ENCODE measurements at places on chromosomes 6 and 20. TPM values are rescaled to one million over a fixed set of nuclear protein-coding genes. Genes with fewer than 3 reads are reported as not detected.
A peak's percentile ranks its signal among the peaks of the same experiment; 100 is the strongest.

DNA sequence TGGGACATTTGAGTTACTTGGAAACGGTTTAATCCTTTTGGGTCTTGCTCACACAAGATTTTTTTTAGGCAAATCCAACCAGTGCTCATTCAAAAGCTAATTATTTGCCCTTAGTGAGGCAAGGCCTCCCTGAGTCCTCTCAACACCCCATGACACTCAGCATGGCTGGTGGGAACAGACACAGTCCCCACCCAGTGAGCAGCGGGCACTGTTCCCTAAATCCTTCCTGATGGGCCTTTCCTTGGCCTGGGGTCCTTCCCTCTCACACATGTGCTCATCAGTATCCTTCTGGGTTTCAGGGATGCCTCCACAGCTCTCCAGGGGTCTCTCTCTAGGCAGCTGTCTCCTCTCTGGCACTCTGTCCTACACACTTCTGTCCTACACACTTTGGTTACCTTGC lies 28.0 kb downstream of the PLAGL2 start:
- no peak for DNase-seq

GRCh38 chr6:39821742-39822532 lies 29.8 kb downstream of the DAAM2 start:
- DNase-seq: peak; percentile 65

The GSTA2 gene
- total RNA-seq: not detected

The BHLHE23 gene
- not detected for total RNA-seq

DNA sequence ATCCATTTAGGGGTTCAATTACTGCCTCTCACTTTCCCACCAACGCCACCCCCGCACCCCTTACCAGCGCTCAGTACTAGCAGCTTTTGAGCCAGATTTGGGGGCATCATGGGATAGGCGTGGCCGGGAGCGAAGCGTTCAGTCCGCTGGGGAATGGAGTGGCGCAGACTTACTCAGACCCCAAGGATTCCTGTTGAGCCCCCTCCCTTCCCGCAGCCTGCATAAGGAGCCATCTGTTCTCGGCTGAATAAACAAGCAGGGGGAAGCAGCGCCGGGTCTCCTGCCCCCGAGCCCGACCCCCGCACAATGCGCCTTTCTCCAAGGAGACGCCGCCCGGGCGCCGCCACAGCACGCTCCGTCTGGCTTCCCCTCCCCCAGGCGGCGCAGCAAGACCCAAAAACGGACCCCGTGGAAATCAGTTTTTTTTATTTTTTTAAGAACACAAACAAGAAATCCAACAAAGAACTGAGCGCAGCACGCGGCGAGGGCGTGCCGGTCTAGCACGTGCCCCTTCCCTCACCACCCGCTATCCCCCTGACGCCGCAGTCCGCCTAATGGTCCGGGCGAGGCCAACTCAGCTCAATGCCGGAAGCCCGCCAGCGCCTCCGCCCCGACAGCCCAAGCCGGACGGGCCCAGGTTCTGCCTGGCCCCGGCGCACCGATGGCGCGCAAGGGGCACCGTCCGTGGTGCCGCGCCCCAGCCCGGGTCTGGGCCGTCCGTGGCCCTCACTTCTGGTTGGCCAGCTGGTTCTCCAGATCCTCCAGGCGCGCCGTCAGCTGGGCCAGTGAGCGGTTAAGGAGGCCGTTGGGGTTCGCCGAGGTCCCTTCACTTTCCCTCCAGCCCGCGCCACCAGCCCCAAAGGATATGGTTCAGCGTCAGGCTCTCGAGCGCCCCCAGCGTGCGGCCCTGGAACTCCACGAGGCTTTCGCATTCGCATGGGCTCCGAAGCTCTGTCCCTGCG lies 13.3 kb upstream of the RBPJL start:
- DNase-seq: peak; percentile 59

DNA sequence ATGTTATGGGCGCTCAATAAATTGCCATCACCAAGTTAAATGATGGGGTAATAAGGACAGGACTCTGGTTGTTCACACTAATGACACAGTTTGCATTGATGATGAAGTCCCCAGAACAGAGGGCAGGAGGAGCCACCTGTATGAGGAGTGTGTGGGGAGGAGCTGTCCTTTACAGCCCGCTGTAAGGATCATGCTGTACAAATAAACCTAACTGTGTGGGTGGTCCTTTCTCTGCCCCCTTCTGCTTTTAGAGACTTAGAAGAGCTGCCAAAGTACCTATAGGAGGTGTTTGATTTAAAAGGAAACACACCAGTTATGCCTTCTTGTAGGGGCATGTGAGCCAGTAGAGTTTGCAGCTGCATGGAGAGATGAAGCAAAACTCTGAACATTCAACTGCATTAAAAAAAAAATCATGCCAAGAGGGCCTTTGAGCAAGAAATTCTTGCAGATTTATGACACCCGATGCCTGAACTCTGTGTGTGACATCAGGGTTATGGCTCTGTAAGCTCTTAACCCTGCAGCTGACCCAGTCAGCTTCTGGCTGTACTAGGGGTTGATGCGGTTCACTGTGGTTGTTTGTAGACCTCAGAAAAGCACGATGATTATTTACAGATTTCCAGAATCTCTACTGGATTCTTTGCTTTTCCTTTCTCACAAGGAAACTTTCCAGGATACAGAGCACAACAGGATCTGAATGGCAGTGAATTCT lies 67.4 kb downstream of the UST start:
- no peak for DNase-seq

Data from ovary (tissue), 10 donors.